ENCODE measurements at places on chromosomes 6 and 20. TPM values are rescaled to one million over a fixed set of nuclear protein-coding genes. Genes with fewer than 3 reads are reported as not detected.

Gene WFDC5
- not detected for total RNA-seq

Gene TULP1
- not detected for total RNA-seq

Gene MARCKS
- total RNA-seq, result 19.2 TPM

Gene SLC17A9
- 2.2 TPM for total RNA-seq

Gene GPANK1
- total RNA-seq, result 18.4 TPM

Gene SLC18B1
- total RNA-seq, result 6.0 TPM

Gene TLDC2
- total RNA-seq, result 0.66 TPM

Gene VIP
- 17.1 TPM for total RNA-seq

Gene CASS4
- total RNA-seq, result 4.1 TPM

Gene UBD
- total RNA-seq, result not detected

Gene SLC17A4
- not detected for total RNA-seq

Gene PRR18
- total RNA-seq, result not detected
